ENCODE measurements at places on chromosomes 6 and 20.
A peak's percentile ranks its signal among the peaks of the same experiment; 100 is the strongest.

GRCh38 chr20:36098364-36098763 lies 56.2 kb upstream of the EPB41L1 start:
- DNase-seq = no peak

DNA sequence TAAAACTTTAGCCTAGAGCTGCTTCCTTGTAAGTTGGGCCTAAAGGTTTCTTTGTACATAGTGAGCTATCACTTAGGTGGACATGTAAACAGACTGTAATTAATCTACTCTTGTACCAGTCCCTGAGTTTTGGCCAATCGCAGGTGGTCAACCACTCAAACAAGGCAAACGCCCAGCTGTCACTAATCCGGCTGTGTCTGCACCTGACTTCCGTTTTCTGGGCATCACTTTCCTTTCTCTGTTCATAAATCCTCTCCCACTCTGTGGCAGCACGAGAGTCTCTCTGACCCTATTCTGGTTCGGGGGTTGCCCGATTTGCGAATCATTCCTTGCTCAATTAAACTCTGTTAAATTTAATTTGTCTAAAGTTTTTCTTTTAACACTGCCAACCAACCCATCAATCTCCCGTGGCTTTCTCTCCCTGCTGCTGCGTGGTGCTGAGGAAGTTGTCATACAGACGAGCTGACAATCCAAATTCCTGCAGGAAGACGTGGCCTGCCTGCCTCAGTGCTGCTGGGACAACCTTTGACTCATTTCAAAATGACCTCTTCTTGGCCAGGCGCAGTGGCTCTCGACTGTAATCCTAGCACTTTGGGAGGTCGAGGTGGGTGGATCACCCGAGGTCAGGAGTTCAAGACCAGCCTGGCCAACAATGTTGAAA lies 206.3 kb downstream of the QKI start:
- no peak for DNase-seq

GRCh38 chr6:79423216-79423615 lies 114.0 kb downstream of the LCA5 start:
- no peak for DNase-seq

- DNase-seq = no peak
Measured at GRCh38 chr6:100160930-100161329, 166.9 kb upstream of the MCHR2 start.

GRCh38 chr6:3214898-3215297 lies 12.6 kb downstream of the TUBB2B start:
- no peak for DNase-seq

GRCh38 chr6:46586906-46587305 lies 65.7 kb downstream of the CYP39A1 start:
- DNase-seq = no peak

- no peak for DNase-seq
Measured at GRCh38 chr6:47376930-47377329, 67.2 kb upstream of the TNFRSF21 start.

GRCh38 chr20:56994006-56994405 lies 272.4 kb downstream of the BMP7 start:
- no peak for DNase-seq

DNA sequence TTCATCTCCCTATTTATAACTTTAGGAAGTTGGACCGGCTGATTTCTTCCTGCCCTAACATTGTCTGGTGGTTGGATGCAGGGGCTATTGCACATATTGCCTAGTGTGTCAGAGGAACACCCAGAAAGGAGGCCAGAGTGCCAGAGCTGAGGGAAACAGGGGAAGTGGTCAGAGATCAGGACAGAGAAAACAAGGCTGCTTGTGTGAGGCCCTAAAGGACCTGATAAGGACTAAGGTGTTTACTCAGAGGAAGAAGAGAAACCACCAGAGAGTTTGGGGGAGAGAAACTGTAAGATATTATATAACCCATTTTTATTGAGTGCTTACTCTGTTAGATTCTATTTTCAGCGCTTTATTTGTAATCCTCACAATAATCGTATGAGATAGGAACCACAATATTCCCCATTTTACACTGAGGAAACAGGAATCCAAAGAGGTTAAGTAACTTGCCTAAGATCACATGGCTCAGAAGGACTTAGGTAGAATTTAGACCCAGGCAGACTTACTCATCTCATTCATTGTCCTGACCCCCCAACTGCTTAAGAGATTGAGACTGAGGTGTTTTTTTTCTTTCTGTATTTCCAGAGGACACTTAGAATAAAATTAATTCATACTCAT lies 54.0 kb upstream of the REV3L start:
- no peak for DNase-seq

GRCh38 chr6:10595731-10596664 lies 74.8 kb downstream of the GCNT2 start:
- DNase-seq = no peak

- no peak for DNase-seq
Measured at GRCh38 chr6:131122516-131122915, 12.8 kb upstream of the AKAP7 start.

GRCh38 chr20:63230800-63231268 lies 4.9 kb upstream of the BIRC7 start:
- DNase-seq = peak; percentile 85

GRCh38 chr6:18823782-18824386 lies 436.7 kb downstream of the RNF144B start:
- no peak for DNase-seq

GRCh38 chr20:35607003-35607735 lies 8.5 kb upstream of the SPAG4 start:
- no peak for DNase-seq
